HFFc6 (cell line): ENCODE measurements at places on chromosomes 5 and 9.

DNA sequence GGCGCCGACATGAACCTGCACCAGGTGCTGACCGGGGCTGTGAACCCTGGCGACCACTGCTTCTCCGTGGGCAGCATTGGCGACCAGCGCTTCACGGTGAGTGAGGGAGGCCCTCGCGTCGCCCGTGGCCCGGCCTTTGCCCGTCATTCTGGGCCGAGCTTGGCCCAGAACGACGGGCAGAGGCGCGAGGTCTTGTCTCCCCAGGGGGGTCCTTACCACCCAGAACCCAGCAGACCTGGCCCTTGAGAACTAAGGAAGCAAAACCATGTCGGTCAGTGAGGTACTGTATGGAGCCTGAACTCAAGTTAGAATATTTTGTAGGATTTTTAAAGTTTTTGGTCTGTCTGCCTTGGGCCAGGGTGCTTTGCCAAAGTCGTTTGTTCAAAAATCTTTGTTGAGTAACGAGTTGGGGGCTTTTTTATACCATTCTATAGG, 691 bp downstream of the DMXL1 start:
- DNase-seq: no peak

- DNase-seq: no peak
Observed at GRCh38 chr5:131979816-131980215, 31.6 kb downstream of the ACSL6 start.

- DNase-seq: no peak
Observed at GRCh38 chr5:156237361-156237760, 89.6 kb upstream of the SGCD start.

- DNase-seq: no peak
Observed at GRCh38 chr5:103648086-103648485, 85.5 kb upstream of the NUDT12 start.

DNA sequence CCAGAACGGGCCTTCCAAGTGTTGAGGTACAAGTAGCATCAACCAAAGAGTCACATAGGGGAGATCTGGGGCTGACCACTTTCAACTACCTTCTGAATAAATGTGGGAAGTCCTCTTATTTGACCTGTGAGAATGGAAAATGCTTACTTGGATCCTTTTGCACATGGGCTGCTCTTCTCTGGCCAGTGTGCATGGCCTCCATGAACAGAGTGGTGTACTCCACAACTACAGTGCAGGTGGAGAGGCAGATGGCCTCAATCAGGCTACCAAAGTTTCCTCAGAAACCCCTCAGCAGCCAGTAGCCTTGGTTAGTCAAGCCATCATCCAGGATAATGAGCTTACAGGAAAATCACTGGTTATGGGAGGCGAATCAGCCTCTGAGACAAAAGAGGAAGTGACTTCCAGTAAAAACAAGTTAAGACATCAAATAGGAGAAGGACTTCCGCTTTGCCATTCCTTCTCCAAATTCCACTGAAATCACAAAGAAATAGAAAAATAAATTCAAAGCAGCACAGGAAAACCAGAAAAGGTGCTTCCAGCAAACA, 18.3 kb upstream of the FCHO2 start:
- DNase-seq: no peak

DNA sequence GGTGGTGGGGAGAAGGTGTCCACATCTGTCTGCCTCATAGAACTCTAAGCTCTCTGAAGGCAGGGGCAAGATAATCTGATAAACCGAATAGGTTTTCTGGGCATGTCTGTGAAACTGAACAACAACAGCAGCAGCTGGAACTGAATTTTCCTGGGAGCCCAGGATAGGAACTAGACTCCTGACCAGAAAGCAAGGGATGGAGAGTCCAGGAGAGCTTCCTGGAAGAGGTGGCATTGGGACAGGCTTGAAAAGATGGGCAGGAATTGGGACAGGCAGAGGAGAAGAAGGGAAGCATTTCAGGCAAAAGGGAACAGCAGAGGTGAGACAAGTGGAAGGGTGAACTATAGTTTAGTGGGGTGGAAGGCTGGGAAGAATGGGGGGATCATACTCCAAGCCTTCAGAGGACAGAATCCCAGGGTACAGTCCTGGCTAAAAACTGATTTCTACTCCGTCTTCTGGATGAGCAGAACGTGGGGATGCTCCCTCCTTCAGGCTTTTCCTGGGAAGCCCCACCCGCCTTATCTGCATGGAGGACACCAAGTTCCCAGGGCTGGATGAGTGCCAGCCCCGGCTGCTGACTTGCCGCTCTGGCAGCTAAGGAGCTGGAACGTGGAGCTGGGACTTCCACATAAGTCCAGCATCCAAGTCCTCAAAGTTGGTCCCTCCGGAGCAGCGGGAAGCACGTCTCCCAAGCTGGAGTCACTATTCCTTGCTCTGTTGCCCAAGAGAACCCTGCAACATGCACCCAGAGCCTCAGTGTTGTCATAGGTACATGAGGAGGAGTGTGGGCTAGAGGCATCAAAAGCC, 13.9 kb upstream of the KIF12 start:
- DNase-seq: peak; percentile 61

DNA sequence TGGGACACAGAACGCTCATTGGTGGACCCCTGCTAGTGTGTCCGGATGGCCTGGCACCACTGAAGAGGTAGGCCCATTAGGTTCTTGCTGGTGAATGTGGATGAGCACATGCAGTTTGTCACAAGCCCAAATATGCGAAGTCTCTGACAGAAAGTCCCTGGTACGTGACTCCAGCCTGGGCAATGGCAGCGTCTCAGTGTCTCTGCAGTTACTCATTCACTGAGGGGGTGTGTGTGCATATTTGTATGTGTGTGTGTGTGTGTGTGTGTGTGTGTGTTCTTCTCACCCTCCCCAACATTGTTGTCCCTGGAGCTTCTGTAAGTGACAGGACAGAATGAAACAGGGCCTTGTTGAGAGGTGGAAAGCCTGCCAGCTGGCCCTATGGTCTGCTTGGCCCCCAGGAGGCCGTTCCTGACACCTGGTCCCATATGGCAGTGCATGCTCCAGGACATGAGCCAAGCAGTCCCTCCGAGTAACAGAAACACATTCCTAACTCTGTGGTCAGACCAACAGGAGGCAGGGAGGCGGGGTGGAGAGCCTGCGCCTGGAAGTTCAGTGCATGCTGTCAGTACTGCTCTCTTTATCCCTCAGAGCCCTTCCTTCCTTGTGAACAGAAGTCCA, 169.9 kb downstream of the SLC28A3 start:
- peak; percentile 97 for DNase-seq

DNA sequence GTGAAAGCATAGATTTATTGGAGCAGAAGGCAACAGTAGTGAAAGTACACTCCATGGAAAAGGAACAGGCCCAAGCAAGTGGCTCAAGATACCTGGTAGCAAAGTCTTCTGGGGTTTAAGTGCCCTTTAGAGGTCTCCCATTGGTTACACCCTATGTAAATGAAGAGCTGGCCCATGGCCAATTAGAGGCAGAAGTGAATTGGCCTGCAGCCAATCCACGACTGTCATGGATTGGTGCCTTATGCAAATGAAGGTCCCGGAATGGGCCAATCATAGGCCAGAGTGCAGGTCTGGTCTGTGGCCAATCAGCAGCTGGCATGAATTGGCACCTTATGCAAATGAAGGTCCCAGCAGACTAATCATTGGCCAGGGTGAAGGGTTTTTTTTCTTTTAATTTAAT, 64.2 kb upstream of the PCSK5 start:
- no peak for DNase-seq

GRCh38 chr9:127913682-127914081, 3.2 kb downstream of the ST6GALNAC4 start:
- no peak for DNase-seq

DNA sequence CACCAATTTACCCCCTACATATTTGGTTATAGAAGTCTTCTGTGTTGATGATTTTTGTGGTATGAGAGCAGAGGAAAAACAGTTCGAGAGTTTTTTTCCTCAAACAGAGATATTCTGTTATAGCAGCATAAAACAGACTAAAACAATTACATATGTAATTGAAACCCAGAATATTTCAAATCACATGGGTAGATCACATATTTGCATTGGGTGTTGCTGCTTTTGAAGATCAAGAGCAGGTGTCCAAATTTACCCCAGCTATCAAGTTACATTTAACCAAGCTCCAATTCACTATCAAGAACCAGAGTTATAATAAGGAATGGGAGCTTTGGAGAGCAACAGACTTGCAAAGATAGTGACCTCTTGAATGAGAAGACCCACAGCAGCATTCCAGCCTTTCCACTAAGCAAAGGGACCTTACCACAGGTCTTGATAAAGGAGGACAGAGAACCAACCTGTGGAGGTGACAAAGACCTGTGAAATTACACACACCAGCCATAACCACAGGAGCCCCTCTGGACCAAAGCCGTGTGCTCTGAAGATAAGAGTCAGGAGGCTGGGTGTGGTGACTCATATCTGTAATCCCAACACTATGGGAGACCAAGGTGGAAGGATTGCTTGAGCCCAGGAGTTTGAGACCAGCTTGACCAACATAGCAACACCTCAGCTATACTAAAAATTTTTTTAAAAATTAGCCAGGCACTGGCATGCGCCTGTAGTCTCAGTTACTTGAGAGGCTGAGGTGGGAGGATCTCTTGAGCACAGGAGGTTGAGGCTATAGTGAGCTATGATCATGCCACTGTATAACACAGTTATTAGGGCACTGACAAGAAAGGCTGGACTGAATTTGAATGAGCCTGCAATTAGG, 4.0 kb upstream of the CCL28 start:
- DNase-seq: no peak

DNA sequence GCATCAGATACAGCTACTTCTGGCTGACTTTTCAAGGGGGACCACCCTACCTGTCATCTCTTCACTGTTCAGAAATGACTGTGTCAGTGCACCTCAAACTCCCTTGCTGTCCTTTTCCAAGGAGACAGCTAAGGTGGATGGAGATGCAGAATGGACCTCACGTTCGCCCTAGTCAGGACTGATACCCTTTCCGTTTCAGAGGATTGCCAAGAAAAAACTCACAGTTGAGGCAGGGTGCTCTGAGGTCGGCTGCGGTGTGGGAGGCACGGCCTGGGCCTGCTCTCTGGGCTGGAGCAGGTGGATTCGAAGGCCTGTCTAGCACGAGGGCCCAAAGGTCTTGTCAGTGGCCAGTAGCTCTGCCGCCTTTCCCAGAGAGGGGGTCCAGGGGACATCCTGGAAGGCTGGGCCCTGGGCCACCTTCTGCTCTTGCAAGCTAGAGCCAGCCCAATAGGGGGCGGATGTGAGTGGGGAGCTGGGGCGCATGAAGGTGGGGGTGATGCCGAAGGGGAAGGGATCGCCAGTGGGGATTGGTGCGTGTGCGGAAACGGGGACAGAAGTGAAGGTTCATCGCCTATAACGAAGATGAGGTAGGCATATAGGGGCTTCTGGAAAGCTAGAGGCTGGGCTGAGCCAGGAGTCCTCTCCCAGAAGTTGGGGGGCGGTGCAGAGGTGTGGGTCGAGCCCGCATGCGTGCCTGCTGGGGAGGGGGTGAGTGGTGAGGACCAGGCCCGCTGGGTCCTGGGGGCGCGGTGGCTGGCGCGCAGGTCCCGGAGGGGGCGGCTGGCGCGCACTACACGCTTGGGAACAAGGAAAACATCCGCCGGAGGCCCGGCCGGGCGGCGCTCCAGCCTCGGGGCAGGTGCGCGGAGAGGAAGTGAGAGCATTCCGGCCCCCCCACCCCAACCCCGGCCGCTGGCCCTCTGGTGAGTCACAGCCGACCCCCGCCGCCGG, 2.5 kb upstream of the MSMP start:
- DNase-seq: peak; percentile 27

GRCh38 chr5:152142840-152143469, 218.3 kb upstream of the GLRA1 start:
- DNase-seq: peak; percentile 28

GRCh38 chr5:124685404-124685930, 61.0 kb downstream of the ZNF608 start:
- no peak for DNase-seq

DNA sequence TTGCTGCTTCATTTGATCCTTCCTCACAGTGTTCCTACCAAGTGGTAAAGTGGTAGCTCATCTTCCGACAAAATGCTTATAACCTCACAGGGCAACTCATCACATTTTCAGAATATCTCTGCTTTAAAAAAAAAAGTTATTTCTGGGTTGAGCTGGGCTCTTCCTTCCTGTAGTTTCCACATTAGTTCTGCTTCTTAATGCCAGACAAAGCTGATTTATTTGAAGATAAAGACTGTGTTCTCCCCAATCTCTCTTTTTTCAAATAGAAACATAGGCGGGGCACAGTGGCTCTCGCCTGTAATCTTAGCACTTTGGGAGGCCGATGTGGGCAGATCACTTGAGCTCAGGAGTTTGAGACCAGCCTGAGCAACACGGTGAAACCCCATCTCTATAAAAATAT, 273.1 kb downstream of the ACTL7B start:
- no peak for DNase-seq

GRCh38 chr9:31325778-31326177, 1058.7 kb upstream of the ACO1 start:
- DNase-seq: no peak

DNA sequence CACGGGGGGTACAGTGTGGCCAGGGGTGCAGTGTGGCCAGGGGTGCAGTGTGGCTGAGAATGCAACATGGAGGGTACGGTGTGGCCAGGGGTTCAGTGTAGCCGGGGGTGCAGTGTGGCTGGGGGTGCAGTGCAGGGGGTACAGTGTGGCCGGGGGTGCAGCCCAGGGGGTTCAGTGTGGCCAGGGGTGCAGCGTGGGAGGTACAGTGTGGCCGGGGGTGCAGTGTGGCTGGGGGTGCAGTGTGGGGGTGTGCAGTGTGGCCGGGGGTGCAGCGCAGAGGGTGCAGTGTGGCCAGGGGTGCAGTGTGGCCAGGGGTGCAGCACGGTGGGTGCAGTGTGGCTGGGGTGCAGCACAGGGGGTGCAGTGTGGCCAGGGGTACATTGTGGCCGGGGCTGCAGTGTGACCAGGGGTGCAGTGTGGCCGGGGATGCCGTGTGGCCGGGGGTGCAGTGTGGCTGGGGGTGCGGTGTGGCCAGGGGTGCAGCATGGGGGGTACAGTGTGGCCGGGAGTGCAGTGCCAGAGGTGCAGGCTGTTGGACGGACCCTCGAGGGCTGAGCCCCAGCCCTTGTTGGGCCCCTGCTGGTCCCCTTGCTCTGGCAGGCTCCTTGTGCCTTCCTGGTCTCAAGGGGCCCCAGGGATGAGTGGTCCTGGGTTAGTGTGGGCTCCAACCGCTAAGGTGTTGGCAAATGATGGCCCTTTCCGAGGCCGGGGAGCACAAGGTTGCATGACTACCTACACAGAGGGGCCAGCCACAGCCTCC, 17.9 kb downstream of the TPPP start:
- DNase-seq: no peak

DNA sequence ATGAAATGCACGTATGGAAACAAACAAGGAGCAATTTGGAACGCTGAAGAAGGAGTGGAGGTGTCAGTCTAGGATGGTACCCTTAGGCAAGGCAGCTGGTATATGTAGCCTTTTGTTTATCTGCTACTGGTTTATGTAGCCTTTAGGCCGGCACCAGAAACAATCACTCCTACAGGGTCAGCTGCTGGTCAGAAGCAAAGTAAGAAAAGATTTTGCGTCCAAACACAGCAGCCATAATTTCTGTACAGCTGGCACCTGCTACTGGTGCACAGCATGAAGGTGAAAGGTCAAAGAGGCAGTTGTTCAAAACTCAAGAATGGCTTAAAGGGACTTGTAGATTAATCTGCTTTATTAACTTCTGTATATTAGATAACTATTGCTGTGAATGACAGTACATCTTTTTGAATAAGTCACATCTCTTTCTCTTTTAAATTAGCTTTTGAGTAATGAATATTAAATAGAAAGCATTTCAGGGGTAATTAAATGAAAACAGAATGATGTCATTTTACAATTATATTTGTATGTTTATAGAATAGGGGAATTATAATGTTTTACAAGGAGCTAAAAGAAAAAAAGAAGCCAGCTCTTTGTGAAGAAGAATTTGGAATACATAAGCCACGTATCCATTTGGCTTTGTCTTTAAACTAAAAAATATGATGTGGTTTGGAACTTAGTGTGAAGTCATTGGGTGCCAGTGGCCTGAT, 33.1 kb upstream of the TLX3 start:
- no peak for DNase-seq
